ENCODE measurements at places on chromosomes 4 and X.

GRCh38 chr4:70630162-70630561 is 1.6 kb downstream of the ENAM start:
- DNase-seq, result no peak

- DNase-seq, result no peak
Observed at GRCh38 chrX:140090800-140091124, 125.4 kb upstream of the CXorf66 start.

DNA sequence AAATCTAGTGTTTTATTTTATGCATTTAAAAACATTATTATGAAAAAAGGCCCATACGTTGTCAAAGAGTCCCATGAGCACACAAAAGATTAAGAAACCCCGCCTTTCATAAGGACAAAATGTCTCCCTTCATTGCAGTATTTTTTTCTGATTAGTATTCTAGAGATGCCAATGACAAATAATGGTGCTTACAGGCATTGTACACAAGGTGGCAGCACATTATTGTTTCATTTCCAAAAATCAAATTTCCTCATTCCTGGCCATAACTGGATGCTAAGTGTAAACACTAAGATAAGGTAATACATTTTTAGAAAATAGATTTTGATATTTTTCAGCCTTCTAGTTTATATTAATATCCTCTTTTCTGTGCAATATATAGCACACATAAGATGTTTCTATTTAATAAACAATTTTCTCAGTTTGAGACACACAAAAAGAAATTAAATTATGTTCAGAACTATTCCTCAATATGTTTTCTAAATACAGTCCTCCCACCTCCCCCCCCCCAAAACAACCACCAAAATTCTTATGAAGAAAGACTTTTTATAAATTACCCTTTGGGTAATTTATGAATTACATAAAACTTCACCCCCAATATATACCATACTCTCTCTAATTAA is 47.7 kb downstream of the TIGD2 start:
- DNase-seq, result no peak

GRCh38 chr4:139770361-139770760 is 104.7 kb downstream of the MGST2 start:
- no peak for DNase-seq

- no peak for DNase-seq
Observed at GRCh38 chr4:100177855-100178254, 12.4 kb downstream of the DDIT4L start.

DNA sequence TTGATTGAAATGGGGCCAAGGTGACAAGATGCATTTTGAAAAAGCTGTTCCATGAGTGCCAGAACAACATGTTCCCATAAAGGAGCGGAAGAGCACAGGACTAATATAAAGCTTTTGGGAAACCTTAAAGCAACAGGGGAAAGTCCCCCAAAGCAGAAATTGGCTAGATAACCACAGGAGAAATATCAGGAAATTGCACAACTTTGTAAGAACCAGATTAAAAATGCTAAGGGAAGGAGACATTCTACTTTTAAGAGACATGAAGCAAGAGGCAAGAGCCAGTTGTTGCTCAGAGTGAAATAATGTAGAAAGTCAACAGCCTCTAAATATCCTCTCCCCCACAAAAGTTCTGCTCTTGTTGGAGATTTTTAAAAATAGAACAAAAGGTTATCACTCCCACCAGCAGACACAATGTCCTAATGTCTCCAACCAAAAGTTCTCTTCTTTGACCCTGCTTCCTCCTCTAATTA is 85.2 kb upstream of the LNX1 start:
- no peak for DNase-seq

DNA sequence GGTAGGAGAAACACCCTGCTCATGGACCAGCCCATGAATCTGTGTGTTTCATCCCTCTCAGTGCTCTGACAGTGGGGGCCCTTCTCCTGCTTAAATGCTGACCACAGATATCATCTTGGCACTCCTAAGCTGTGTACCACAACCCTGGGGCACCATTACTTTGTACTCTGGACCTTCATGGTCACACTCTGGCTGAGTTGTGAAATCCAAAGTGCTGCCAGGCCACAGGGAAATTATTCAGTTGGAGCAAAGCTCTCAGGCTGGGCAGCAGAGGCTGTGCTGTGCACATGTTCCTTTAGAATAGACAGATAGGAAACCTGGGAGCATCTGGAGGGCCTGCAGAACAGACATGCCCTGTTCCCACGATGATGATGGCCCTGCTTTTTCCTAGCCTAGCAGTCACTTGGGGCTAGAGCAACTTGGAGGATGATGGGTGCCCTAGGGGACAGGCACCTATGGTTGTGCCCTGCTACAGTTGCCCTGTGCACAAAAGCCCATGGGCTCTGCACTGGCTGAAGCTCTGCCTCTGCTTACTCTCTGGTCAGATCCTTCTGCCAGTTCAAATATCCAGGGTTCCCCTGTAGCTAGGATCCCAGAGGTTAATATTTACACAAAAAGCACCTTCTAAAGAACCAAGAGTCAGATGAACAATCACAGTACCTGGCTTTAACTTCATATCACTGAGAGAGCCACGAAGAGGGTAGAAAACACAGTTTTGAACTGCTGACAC is 48.5 kb upstream of the CDX4 start:
- DNase-seq, result no peak

- DNase-seq, result no peak
Observed at GRCh38 chrX:20432746-20433387, 166.2 kb upstream of the RPS6KA3 start.

DNA sequence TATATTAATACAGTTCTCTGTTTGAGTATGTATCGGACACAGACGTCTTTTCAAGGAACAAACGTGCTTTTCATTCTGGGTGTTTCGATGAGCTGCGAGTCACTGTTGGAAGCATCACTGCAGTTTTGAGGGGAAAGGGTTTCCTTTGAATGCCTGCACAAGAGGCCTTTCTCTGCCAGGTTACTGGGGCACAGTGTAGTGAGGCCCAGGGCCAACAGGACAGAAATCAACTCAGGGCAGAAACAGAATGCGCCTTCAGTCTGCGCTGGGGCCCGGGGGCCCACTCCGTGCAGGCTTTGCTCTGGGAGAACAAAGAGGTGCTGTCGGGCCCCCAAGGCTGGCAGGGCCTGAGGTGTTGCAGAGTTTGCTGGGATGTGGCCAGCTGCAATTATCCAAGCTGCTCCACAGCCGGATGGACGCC is 2.3 kb upstream of the PPP2R3B start:
- no peak for DNase-seq

GRCh38 chr4:82644734-82645126 is 82.9 kb upstream of the TMEM150C start:
- DNase-seq, result no peak

GRCh38 chr4:155667568-155668511 is 1.2 kb downstream of the GUCY1A1 start:
- DNase-seq, result no peak

DNA sequence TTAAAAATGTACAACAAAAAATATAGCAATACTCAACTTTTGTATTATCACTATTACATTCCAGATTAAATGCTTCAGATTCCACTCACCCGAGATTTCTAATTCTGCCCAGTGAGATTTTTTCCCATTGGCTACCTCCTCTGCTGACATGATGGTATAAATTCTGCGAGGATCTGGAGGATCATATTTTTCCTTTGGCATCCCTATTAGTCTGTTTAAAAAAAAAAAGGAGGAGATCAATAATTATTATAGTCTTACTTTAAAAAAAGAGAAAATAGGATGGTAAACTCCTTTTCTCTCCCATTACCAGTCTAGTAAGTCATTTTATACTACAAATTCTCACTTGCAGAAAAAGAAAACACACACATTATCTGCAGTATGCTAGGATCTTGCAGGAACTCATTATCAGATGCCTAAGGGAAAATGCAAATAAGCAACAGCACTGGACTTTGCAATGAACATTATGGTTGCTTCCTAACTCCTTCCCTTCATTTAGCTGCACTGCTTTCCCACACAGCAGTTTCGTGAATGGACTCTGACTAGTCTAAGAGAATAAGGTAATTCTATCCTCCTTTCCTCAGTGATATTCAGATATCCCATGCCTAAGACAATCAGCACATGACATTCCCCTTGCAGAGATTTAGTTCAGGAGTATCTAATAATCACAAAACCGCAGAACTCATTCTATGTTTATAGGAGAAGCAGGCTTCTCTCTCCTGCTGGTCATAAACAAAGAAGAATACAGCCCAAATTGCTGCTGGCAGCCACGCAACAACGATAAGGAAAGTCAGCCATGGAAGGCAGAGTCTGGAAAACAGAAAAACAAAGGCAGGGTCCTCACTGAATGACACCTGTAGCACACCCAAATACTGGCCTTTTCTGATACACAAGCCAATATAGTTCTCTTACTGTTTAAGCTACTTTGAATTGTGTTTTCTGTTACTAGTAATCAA is 42.7 kb downstream of the CNOT6L start:
- no peak for DNase-seq

Data from NCI-H524 treated with DMSO at 0.1 percent for 48 hours (cell line).